NCI-H146 (cell line): ENCODE measurements at places on chromosomes 4 and X.

GRCh38 chr4:104449537-104449936 lies 45.2 kb downstream of the CXXC4 start:
- DNase-seq = no peak

GRCh38 chrX:40968180-40968579 lies 117.1 kb upstream of the USP9X start:
- DNase-seq = no peak

DNA sequence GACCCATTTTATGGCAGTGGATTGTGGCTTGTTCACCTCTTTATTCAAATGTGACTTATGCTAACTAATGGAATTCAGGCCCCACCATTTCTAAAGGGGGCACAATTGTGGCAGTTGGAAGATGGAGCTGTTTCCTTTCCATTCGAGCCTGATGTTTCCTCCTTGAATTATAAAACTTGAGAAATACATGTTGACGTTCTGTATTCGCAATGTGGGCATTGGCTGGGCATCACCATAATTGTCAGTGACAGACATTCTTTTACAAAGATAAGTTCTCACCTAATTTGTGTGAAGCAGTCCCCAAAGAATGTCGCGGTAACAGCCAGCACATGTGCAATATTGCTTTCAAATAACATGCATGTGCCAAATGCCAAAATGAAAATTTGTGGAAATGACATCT lies 1070.2 kb upstream of the TENM3 start:
- no peak for DNase-seq

DNA sequence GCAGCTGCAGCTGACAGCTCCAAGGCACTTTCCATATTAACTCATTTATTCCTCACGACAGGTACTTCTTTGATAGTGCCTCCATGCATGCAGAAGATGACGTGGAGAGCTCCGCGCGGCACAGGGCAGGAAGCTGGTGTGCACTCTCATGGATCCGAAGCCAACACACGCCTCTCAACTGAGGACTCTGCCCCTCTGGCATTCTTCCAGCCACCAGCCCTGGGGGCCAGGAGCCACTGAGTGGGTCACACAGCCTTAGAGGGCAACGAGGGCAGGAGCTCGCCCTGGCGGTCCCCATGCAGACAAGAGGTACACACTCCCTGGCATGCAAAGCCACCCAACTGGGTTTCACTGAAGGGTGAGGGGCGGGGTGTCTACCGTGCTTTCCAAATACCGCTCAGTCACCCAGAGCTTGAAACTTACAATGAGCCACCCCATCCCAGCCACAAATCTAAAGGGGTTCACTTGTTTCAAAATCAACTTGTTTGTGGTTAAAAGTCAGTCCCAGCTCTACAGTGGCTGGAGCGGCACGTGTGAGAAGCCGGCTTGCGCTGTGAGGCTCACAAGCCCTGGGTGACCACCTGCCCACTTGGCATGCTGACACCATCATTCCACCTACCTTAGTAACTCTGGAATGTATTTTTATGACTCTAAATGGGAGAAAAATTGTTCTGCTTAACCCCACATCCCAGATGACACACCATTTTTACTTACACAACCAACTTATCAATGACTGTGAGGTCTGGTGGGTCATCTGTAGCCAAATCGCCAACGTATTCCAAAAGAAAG lies 16.2 kb downstream of the NOP14 start:
- no peak for DNase-seq

GRCh38 chrX:97867266-97867665 lies 983.6 kb downstream of the RPA4 start:
- DNase-seq = no peak

DNA sequence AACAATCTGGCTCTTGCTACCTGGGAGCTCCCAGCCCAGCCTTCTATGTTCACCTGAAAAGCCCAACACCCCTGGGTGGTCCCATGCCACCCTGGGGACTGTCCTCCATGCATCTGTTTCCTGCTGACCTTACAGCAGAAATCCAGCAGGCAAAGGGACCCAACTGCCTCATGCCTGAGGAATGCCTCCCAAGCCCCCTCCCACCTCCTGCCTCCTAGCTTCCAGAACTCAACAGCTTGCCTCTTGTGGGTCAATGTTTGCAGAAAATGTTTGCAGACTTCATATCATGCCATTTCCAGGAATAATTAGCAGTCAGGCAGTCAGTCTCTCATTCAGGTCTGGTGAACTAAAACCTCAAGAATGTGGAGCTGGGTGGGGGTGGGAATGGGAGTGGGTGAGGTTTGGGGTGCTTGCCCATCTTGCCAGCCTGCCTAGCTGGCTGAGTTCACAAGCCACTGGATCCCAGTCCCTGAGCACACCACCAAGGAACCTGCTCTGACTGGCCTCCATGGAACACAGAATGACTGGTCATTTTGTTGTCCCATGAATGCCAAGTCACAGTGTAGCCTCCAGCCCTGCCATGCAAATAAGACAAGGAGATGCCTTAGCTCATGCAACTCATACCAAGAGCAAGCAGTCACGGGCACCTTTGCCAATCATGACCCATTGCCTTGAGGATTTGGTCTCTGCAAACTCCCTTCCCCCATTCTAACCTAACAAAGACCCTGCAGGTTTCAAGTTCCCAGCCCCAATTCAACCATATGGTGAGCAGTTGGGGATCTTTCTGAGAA lies 12.1 kb upstream of the PLAC1 start:
- no peak for DNase-seq

GRCh38 chrX:117982694-117983392 lies 133.8 kb downstream of the KLHL13 start:
- DNase-seq = no peak

- peak; percentile 32 for DNase-seq
These were observed 21.4 kb downstream of the HELT start for GRCh38 chr4:185039508-185040273.

DNA sequence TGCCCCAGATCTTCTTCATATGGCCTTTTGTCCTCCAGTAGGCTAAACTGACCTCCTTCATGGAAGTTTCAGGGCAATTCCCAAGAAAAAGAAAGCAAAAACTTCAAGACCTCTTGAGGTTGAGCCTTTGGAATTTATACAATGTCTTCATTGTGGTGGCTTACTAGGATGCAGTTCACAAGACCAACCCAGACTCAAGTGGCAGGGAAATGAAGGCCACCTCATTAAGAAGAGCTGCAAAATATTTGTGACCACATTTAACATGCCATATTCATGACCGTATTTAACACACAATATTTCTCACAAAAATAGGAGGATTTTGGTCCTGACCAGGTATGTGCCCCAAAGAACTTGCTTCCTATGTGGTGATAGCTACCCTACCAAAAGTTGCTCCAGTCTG lies 605.5 kb upstream of the PITX2 start:
- no peak for DNase-seq

GRCh38 chr4:114417214-114417613 lies 181.4 kb upstream of the UGT8 start:
- peak; percentile 45 for DNase-seq

DNA sequence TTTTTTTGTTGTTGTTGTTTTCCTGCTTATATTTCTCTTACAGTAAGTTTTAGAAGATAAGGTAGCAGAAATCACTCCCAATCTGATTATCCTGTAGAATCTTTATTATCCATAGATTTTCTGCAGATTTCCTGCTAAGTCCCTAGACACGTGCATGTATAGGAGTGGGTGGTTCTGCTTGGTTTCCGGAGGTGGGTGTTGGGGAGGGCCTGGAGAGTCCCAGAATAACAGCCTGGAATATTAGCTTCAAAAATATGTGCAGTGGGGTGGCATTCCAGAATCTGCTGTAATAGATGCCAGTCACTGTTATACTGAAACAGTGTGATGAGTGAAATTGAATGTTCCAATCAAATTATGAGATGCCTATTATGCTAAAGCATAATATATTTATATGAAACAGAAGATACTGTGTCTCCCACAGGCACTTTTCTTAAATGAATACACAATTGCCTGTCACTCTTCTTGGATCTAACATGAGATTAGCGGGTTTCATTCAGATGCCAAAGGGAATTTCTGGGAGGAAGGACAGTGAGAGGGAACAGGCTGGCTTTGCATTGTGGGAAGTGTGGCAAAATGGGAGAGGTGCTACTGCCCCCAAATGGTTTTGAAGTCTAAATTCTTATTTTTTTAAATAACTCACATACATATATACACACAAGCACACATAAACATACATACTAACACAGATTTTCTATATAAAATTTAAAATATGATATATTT lies 37.6 kb downstream of the C4orf50 start:
- no peak for DNase-seq

GRCh38 chr4:36039026-36039425 lies 205.3 kb downstream of the ARAP2 start:
- peak; percentile 70 for DNase-seq

- peak; percentile 2 for DNase-seq
These were observed 38.0 kb downstream of the GPM6B start for GRCh38 chrX:13778916-13779315.

DNA sequence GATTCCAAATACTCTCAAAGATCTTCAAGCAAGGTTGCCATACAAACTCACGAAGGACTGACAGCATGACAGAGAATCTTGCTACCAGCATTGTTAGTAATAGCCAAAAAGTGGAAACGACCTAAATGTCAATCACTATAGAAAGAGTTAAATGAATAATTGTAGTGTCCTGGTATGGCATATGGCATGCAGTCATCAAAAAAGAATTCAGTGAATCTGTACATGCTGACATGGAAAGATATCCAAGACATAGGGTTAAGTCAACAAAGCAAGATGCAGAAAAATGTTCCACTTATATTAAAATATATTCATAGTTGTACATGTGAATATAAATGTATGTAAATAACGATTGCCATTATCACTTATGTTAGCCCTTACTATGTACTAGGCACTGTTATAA lies 37.6 kb downstream of the SRPX2 start:
- DNase-seq = no peak

DNA sequence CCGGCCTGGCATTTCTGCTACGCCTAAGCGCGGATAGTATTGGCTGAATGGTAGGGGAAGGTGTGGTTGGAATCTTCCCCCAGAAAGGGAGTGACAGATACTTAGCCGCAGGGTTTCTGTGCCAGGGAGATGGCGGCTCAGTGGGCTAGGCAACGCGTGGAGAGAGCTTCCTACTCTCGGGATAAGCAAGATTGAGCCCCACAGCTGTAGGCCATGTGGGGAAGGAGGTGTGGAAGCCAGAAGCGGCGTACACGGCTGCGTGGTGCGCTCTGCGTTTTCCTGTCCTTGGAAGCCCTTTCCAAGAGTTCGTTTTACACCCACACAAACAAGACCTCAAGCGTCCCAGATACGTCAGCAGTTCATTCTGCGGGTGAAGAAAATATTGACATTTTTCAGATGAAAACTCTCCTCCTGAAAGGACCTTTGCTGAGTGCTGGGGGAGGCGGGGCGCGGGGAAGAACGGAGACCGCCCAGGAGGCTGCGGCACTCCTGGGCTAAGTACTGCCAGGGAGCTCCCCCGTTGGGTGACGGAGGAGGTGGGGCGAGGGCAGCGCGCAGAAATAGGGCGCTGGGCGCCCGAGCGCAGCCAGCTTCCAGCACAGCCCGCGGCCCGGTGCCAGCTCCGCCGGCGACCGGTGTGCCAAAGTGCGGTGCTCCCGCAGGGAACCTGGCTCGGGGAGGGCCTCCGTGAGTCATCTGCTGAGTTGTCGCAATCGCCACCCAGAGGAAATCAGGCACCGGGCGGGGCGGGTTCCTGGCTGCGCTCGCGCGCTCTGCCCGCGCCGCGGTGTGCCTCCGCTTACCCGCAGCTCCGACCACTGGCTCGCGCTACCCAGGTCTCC lies at the start of gene GPAT3:
TSS of gene GPAT3 (plus strand) at position 589 of the 842 bp plus-strand sequence. CDS start 515 bp downstream, outside the sequence.
- DNase-seq = peak; percentile 6

DNA sequence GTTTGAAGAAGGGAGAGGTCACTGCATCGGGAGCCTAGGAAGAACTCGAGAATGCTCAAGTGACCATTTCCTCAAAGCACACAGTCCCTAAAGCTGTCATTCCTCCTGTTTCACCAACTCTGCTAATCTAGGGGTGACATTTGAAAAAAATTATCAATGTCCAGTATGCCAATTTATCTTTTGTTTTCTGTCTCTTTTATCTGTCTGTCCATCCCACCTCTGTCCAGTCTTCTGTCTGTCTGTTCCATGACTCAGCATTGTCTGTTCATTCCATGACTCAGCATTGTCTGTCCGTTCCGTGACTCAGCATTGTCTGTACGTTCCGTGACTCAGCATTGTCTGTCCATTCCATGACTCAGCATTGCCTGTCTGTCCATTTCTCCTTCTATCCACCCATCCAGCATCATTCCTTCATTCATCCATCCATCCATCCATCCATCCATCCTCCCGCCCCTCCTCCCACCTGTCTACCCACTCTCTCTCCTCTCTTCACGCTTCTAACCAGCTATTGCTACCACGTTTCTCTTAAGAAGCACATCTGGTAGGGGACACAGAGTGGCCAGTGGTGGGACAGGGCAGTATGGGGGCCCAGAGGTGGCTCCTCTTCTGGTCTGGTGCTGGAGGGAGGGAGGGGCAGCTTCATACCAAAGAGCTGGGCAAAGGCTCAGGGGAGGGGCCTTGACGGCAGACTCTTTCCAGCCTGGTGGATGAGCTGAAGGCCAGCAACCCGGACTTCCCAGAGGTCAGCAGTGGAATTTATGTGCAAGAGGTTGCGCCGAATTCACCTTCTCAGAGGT lies 34.1 kb downstream of the HTRA3 start:
- DNase-seq = no peak
